ENCODE measurements at places on chromosomes 1 and 21.

- DNase-seq, result no peak
Observed at GRCh38 chr1:56472860-56473259, 106.5 kb downstream of the PLPP3 start.

- no peak for DNase-seq
Observed at GRCh38 chr1:198244772-198245171, 88.0 kb downstream of the NEK7 start.

DNA sequence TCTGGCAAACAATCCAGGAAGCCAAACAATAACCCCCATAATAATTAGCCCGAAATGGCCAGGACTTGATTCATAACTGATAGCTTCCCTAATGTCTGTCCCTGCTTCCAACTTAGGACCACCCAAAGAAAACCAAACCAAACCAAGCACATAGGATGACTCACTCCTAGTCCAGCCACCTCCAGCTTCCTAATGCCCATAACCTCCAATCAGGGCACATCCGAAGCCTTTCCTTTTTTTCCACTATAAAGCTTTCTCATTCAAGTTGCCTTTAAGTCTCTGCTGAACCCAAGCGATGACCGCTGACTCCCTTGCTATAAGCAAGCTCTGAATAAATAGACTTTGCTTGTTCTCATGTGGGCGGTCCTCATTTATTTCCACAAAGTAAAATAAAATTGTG is 40.4 kb downstream of the PCNX2 start:
- DNase-seq, result no peak

GRCh38 chr21:42761776-42762335 is 108.4 kb downstream of the PDE9A start:
- DNase-seq, result no peak

DNA sequence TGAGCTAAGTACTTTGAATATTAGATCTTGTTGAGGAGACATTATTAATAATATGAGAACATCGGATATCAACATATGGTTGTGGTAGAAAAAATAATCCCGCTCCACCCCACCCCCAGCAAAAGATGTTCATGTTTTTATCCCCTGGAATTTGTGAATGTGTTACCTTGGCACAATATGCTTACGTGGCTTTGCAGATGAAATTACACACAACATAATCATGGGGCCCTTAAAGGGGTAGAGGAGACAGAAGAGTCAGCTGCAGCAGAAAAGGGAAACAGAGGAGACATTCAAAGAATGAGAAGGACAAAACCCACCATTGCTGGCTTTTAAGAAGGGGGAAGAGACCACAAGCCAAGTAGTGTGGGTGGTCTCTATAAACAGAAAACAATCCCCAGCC is 104.1 kb downstream of the SEC16B start:
- DNase-seq, result no peak

DNA sequence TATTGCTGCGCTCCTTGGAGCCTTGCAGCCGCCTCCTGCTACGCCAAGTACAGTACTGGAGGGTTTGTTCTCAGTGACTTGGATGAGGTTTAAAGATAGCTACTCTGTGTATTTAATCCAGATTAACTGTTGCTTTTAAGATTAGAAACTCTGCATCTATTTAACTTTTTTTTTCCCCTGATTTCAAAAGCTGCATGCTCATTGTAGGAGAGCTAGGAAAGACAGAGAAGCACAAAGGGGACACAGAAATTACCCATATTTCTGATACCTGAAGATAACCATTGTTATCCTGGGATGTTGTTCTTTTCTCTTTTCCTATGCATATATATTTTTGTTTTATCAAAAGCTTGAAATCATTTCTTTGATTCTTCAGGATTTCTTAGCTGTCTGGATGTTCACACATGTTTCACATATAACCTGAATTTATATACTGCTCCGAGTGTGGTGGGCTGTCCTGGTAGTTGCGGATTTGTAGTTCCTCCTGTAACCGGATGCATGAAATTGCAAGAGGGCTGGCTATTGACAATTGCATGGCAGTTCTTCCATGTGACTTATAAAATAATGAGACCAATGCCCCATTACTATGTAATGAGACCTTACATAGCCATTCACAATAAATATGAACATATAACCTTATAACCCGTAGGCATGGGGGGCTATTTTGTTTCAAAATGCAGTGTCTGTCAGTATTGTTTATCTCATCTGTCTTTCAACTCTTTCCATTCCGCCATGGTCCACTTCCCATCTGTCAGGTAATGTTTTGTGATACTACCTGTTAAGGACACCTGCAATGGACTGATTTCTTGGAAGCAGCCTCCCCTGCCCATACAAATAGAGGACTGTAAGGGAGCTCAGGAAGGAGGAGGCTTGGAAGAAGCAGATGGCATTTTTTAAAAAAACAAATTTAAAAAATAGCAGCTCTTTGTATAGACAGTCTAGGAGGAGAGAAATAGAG is 1.4 kb downstream of the RAVER2 start:
- DNase-seq, result no peak

DNA sequence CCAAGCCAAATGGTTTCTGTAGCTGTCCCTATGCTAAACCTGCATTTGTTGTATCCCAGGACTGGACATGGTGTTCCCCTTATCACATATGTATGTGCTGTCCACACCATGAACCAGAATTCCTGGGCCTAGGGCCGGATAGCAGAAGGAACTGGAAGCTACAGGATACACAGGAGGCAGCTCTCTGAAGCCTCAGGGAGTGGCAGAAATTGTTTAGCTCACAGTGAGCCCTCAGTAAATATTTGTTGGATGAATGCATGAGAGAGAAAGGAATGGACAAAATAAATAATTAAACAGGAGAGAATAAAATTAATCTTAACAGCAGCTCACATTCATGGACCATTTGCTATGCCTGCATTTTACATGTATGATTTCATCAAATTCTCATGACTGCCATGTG is 2.1 kb downstream of the NIPAL3 start:
- no peak for DNase-seq

DNA sequence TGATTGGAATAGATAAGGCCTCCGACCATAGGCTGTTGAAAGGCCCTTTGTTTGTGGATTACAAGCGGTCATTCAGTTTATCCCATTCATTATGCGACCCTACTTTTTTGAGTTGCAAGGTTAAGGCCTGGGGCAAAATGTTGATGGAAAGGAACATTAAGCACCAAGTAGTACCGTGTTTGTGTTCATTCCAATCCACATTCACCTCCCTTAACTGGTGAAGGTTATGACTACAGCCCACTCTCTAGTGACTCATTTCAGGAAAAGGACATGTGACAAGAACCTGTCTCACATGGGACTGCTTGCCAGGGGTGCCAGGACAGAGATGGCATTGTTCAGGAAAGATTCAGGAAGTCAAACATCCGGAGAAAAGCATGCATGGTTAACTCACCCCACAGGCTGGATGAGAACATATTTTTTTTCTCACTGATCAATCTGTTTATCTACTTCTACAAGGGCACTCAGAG is 81.6 kb downstream of the CD58 start:
- no peak for DNase-seq

GRCh38 chr1:243179720-243180119 is 75.4 kb downstream of the CEP170 start:
- DNase-seq, result no peak

DNA sequence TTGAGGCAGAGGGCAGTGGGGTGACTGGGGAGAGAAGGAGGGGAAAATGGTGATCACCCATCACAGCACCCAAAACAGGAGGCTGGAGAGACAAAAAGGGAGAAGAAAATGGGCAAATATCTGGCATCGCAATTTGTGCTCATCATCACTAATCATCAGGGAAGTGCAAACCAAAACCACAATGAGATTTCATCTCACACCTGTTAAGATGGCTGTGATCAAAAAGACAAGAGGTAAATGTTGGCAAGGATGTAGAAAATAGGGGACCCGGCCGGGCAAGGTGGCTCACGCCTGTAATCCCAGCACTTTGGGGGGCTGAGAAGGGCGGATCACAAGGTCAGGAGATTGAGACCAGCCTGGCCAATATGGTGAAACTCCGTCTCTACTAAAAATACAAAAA is 74.0 kb downstream of the KIF14 start:
- no peak for DNase-seq

DNA sequence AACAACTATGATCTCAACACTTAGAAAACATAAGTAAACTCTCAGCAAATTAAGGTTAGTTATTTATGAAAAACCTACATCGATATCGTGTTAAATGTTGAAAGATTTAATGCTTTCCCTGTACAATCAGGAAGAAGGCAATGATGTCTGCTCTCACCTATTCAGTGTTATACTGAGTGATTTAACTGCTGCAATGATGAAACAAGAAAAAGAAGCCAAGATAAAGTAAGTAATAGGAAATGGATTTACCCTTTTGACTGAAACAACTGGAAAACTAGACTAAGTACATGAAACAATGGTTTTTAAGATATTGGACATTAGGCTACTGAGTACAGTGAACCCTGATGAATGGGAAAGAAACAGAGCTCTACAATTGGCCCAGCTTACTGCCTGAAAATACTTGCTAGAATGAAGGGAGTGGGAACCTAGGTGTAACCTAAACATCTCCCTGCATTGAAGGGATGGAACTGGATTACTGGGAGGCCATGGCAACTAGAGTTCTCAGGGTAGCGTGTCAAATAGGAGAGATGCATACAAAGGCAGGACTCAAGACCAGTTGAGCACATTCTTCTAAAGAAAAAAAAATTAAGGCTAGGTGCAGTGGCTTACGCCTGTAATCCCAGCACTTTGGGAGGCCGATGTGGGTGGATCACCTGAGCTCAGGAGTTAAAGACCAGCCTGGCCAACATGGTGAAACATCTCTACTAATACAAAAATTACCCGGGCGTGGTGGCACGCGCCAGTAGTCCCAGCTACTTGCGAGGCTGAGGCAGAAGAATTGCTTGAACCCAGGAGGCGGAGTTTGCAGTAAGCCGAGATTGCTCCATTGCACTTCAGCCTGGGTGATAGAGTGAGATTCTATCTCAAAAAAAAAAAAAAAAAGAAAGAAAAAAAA is 37.3 kb downstream of the SNRPE start:
- DNase-seq, result no peak

DNA sequence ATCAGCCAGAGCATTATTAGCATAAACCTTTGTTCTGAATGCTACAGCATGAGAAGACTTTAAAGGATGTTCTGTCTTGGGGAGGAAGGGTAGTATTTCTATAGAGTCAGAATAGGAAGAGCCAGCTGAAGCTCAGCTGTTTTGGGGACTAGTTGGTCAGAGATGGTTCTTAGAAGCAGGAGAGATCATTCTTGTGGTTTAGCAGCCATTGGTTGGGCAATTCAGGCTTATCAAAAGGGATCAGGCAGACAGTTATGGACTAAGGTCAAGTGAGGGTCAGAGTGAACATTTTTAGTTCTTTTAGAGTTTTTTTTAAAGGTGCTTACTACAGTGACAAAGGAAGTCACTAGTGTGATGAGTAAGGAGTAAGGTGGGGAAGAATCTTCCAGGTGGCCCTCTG is 245.5 kb downstream of the RPS6KC1 start:
- DNase-seq, result no peak

DNA sequence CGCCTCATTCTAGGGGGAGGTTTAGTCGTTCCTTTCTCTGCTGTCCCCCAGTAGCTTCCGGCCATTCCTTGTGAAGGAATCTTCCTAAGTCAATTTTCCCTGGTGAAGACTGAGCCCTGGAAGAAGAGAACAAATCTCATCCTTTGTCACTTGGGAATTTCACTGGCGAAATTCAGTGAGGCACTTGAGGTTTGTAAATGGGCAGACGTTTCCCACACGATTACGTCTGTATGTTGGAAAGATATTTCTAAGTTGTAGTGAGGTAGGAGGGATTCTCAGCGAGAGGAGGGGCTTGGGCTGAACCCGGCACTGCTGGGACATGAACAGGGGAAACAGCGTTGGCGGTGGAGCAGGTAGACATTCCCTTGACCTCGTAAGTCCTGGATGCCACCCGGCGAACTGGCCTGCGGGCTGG is 47.2 kb downstream of the GALNT2 start:
- no peak for DNase-seq

- DNase-seq, result no peak
Observed at GRCh38 chr1:90382161-90382560, 334.9 kb downstream of the BARHL2 start.

DNA sequence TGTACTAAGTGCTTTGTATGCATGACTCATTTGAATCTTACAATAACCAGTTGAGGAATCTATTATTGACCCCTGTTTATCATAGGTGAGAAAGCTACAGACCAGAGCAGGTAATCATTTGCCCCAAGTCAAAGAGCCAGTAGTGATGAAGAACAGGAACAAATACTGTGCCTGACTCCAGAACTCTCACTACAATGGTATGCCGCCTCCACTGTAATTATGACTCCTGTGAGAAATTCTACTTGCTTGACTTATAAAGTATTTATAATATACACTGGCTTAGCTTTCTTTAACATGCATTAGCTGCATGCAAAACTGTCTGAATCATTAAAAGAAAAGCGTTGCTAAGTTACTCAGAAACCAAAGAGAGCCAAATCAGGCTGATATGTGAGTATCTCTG is 92.6 kb downstream of the ZNF281 start:
- DNase-seq, result no peak

DNA sequence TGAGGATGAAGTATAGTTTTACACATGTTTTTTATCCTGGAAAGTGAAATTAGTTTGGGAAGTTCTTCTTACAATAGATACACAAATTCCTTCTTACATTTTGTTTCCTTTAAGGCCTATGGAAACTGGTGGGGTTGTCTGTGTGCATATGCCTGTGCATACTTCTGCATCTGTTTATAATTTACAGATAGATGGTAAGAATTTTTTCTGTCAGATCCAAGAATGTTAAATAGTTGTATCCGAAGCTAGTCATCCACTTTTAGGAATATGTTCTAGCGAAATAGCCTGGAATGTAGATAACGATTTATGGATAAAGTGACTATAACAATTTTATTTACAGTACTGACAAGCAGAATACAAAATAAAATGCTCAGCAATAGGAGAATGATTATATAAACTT is 194.1 kb downstream of the ROR1 start:
- DNase-seq, result no peak

DNA sequence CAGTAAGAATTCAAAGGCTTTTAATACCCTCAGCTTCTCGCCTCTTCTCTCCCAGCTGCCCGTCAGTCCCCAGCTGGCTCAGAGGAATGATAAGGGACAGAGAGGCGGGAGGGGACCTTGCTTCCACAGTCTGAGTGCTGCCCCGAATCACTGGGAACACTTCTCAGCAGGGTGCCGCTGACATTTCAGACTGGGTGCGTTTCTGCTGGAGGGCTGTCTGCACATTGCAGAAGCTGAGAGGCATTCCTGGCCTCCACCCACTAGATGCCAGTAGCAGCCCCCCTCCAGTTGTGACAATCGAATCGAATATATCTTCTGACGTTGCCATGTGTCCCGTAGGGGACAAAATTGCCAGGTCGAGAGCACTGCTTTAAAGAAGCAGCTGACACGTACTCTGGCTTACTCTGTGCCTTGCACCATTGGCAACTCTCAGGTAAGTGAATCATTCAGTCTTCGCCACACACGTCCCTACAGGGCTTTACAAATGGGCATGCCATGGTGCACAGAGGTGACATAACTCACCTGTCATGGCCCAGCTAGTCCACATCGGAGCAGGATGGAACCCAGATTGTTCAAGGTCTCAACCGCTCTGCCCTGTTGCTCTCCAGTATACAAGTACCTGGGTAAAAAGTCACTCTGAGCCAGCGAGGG is 23.9 kb downstream of the CTNNBIP1 start:
- no peak for DNase-seq

DNA sequence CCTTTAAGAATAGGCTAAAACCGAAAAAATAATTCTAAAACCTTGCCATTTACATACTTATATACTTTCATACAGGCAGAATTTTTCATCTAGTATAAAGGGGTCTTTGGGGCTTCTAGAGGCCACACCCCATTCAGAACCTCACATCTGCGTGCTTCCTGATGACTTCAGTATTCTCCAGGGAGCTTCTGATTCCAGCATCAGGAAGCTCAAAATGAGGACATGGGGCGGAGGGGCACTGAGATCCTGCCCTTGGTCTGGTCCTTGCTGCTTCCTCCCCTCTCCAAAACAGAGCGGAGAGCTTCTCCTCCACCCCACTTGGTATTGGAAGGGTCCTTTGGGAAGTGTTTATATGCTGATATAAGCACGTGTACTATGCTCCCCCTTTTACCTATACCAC is 13.8 kb downstream of the PAX7 start:
- DNase-seq, result no peak
